Placental pericyte (primary cell): ENCODE measurements at places on chromosomes 4 and X. TPM values are rescaled to one million over a fixed set of nuclear protein-coding genes. Genes with fewer than 3 reads are reported as not detected.

The ATRX gene
- total RNA-seq, result 37.9 and 66.7 TPM in 2 replicates

The PCYT1B gene
- total RNA-seq, result under 0.01 and 0.14 TPM in 2 replicates

The CTAG1B gene
- total RNA-seq, result not detected in 2 replicates

The MAGEA1 gene
- total RNA-seq, result not detected in 2 replicates

The SATL1 gene
- total RNA-seq, result not detected in 2 replicates

The EDA2R gene
- 1.3 and 6.9 TPM in 2 replicates for total RNA-seq

The RBPJ gene
- total RNA-seq, result 70.0 and 142 TPM in 2 replicates

The TNMD gene
- not detected in 2 replicates for total RNA-seq

The MAGEB18 gene
- total RNA-seq, result not detected in 2 replicates

The KIT gene
- total RNA-seq, result under 0.01 and 2.0 TPM in 2 replicates
